ENCODE measurements at places on chromosomes 1 and 21. TPM values are rescaled to one million over a fixed set of nuclear protein-coding genes. Genes with fewer than 3 reads are reported as not detected.

PLA2G2F gene
- total RNA-seq, result not detected

ELAPOR1 gene
- under 0.01 TPM for total RNA-seq

SAMSN1 gene
- not detected for total RNA-seq

IRF6 gene
- total RNA-seq, result not detected

MAN1C1 gene
- 15.4 TPM for total RNA-seq

Data from subcutaneous preadipocyte (primary cell).